ENCODE measurements at places on chromosomes 13 and 19. TPM values are rescaled to one million over a fixed set of nuclear protein-coding genes. Genes with fewer than 3 reads are reported as not detected.

The CRLF1 gene
- total RNA-seq: not detected

GRCh38 chr13:113650731-113651148 lies 7.3 kb downstream of the ATP4B start:
- no peak overlapping the region for H3K4me3 ChIP-seq
- no peaks in the 10 kb centered on the region for H3K27me3 ChIP-seq
- DNase-seq: no peak
- H3K4me1 ChIP-seq: peaks cover 8% of the 10 kb centered on the region
- no peaks in the 10 kb centered on the region for H3K36me3 ChIP-seq
- no peak overlapping the region for H3K27ac ChIP-seq

The KLK6 gene
- not detected for total RNA-seq

- no peaks in the 10 kb centered on the region for H3K27me3 ChIP-seq
- peaks cover 37% of the 10 kb centered on the region for H3K36me3 ChIP-seq
- no peaks in the 10 kb centered on the region for H3K4me1 ChIP-seq
- no peak overlapping the region for H3K27ac ChIP-seq
- H3K4me3 ChIP-seq: no peak overlapping the region
Observed at GRCh38 chr13:45954836-45955800, 97.4 kb downstream of the ZC3H13 start.

The MZT1 gene
- 24.1 TPM for total RNA-seq

GRCh38 chr19:46386151-46386550 lies 27.2 kb downstream of the CCDC8 start:
- peaks cover 68% of the 10 kb centered on the region for H3K36me3 ChIP-seq
- H3K27me3 ChIP-seq: no peaks in the 10 kb centered on the region
- H3K4me3 ChIP-seq: no peak overlapping the region
- no peak for DNase-seq
- H3K4me1 ChIP-seq: no peaks in the 10 kb centered on the region
- peak overlapping the region; percentile 28 for H3K27ac ChIP-seq

The NMRK2 gene
- total RNA-seq: not detected

- no peak overlapping the region for H3K4me3 ChIP-seq
- no peak overlapping the region for H3K27ac ChIP-seq
- H3K4me1 ChIP-seq: peaks cover 21% of the 10 kb centered on the region
- peaks cover 9% of the 10 kb centered on the region for H3K27me3 ChIP-seq
Observed at GRCh38 chr13:99916366-99917103, 55.0 kb downstream of the ZIC5 start.

DNA sequence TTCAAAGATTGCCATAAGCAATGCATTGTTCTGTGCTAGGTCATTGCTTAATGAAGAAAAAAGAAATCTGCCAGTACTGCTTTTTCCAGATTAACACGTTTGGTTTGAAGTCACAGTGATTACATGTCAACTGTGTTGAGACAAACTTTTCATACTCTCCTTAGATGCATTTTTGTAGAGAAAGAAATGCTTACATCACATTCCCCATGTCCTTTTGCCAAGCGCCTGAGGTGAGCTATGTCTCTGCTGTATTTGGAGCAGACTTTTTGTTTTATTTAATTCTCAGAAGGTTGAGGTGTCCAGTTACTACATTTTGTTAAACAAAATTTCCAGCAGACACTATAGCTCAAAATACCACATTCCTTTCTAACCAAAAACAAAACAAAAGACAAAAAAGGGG lies 16.2 kb downstream of the LACC1 start:
- H3K4me1 ChIP-seq: no peaks in the 10 kb centered on the region
- H3K4me3 ChIP-seq: no peak overlapping the region
